SK-N-SH treated with all-trans-retinoic acid at 6 μM for 48 hours (cell line): ENCODE measurements at places on chromosomes 16 and 17.

DNA sequence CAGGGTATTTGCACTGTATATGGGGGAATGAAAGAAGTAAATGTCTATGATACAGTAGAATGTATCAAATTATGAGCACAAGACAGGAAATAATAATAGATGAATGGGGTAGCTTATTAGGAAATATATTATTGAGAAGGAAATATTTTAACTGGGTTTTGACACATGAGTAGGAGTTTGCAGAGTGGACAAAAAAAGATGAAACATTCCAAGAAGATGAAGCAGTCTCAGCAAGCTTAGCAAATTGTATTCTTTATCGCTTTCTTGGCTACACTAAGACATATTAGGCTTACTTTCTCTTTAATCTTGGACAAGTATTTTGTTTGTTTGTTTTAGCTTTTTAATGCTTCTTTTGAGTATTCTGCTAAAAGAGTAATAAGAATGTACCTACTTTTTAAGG lies 1.3 kb upstream of the KRTAP4-9 start:
- ATAC-seq, result no peak

GRCh38 chr16:71311553-71312158 lies 22.5 kb upstream of the CMTR2 start:
- peak; percentile 31; the same call in 1 of the 3 replicates for ATAC-seq

- no peak for ATAC-seq
These were observed 145.3 kb upstream of the PLCG2 start for GRCh38 chr16:81633680-81634379.

GRCh38 chr16:67030221-67030962 lies 1.4 kb downstream of the CBFB start:
- no peak for ATAC-seq

GRCh38 chr17:14859542-14859941 lies 405.6 kb downstream of the PMP22 start:
- no peak for ATAC-seq

- ATAC-seq, result peak; percentile 21
These were observed 35.1 kb upstream of the SLC38A10 start for GRCh38 chr17:81329927-81330883.

DNA sequence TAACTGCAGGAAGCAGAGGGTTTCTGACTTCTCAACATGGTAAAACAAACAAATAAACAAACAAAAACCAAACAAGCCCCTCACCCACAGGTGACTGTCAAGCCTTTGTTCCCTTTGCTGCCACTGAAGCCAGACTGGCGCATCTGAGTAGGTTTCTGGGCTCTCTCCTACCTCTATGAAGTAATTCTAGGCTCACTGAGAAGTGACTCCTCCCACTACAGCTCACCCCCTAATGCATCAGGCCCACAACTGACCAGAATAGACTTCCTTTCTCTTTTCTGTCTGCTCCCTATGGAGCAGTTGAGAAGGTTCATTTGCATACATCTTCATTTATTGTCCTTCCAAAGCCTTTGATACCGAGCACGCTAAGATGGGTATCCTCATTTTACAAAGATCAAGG lies 77.0 kb upstream of the CCL2 start:
- ATAC-seq, result no peak

GRCh38 chr16:17104654-17105053 lies 366.1 kb downstream of the XYLT1 start:
- ATAC-seq, result no peak

DNA sequence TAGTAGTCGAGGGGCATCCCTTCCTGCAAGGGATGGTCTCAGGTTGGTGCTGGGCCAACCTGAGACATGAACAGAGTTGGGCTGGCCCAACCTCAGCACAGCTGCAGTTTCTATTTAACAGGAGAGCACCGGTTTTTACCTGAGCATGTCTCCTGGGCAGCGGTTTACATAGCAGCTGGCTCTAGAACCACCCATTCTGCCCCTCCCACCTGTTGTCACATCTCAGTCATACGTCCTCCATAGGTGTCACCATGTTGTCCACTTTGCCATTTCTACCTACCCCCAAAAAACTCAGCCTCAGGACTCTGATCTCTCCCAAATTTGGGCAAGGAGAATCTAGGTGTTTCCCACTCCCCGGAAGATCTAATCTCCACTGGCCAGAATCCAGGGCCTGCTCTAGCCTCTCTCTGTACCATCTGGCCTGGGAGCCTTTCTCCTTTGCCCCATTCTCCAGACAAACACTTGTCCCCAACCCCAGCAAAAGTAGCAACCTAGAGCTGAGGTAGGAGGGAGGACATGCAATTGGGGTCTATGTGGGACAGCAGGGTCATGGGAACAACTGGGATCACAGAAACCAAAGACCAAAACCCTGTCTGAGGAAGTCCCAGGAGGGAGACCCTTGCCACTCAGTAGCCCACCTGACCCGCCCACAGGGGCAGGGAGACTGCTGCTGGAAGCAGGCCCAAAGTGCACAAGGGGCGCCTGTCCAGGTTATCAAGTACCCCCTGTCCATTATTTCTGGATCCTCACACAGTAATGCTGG lies 19.1 kb downstream of the ETV4 start:
- no peak for ATAC-seq

DNA sequence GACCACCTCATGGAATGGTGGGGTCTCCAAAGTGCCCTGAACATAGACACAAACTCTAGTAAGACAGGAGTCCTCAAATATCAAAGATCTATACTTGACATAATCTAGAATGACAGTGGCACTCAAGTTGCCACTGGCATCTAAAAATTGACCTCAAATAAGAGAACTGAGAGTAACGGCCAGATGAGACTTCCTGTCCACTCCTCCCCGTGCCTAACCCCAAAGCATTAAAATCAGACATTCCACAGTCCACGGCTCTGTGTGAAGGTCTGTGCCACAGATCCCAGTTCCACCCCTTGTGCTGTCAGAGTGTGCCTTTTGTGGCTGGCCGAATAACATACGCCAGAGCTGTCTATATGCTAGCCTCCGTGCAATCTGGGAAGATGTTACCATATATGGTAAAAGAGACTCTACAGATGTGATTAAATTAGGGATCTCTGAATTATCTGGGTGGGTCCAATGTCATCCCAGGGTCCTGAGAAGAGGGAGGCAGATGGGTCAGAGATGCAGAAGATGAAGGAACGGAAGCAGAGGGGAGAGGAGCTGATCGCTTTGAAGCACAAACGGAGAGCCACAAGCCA lies 21.0 kb upstream of the EVPL start:
- peak; percentile 6; the same call in 1 of the 3 replicates for ATAC-seq

DNA sequence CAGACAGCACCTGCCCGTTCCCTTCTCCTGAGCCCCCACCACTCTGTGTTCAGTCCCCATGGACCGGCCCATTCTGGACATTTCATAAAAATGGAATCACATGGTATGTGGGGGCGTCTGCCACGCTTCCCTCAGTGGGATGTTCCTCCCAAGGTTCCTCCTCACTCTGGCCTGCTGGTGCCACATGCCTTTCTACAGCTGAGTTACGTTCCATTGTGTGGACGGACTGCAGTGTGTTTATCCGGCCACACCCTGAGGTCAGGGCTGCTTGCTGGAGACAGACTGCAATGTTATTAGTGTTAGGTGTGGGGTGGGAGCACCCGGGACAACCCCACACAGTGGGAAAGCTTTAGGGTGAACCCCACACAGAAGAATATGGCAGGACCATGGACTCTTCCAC lies 5.9 kb upstream of the AATK start:
- ATAC-seq, result no peak

- ATAC-seq, result no peak; the same call in 2 of the 3 replicates
These were observed 996 bp downstream of the STRADA start for GRCh38 chr17:63740464-63741142.

- ATAC-seq, result no peak
These were observed 14.0 kb upstream of the BAIAP2 start for GRCh38 chr17:81020767-81021497.

DNA sequence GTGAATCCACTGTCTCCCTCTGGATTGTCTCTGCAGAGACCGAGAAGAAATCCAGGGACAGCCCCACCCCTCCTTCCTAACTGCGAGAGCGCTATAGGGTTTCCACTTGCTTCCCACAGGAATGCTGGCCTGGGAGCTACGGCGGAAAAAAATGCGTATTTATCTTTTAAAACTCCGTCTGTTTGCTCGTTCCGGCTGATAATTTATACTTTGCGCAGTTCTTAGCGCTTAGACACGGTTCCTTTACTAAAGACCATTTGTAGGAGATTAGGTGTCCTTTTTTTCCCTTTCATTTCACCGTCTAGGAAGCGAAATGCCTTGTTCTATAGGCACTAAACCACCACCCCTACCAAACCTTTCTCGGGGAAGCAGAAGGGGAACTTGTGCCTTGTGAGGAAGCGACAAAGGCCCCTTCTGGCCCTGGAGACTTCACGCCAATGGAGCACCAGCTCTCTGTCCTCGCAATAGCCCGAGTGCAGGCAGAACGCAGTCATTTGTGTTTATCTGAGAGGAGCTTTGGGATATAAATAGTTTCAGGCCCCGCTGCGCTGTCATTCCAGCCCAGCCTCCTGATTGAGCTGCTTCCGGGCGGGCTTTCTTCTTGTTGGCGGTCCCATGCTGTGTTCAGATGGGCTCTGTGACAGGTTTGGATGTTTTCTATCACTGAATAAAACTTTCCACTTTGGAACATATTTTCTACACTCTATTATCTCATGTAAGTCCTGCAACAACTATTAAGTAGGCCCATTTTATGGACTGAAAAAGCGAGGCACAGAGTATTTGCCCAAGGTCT lies 791 bp upstream of the SUPT4H1 start:
- peak; percentile 74 for ATAC-seq

- no peak for ATAC-seq
These were observed 33.9 kb downstream of the CYTH1 start for GRCh38 chr17:78748048-78748729.

DNA sequence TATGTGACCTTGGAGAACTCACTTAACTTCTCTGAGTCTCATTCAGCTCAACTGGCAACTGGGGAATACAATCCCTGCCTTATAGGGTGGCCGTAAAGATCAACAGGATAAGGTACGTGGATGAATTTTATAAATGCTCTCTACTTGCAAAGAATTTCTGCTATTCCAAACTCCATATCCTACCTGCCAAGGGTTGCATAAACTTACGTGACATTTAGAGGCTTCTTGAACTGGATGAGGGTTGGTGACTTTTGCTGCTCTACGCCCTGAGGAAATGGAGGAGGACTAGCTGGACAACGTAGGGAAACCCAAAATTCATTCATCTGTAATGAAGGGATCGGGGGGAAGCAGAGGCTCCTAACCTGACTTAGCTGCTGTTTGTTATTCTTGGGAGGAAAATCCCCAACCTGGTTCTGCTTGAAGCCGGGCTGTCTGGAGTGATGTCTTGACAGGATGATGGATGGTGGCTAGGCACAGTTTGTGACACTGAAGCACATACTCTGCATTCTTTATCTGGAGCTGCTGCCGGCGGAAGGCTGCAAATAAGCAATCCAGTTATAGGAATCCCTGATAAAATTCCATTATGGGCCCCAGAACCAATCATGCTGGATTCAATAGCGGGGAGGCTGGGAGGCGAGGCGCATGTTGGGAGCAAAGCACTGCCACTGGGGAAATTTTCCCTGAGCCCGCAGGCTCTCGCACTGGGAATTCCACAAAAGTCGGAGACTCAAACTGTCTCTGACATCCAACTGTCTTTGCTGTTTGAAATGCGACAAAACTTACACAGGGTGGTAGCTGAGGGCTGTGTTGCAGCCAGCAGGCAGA lies 94.7 kb upstream of the SDK2 start:
- ATAC-seq, result no peak

GRCh38 chr16:87426423-87427215 lies 34.5 kb downstream of the MAP1LC3B start:
- no peak for ATAC-seq

- no peak for ATAC-seq
These were observed 21.8 kb downstream of the SREBF1 start for GRCh38 chr17:17815062-17815406.

GRCh38 chr17:49028271-49028670 lies 31.1 kb downstream of the IGF2BP1 start:
- ATAC-seq, result no peak

- no peak for ATAC-seq
These were observed 21.6 kb downstream of the FOXF1 start for GRCh38 chr16:86531641-86532525.

DNA sequence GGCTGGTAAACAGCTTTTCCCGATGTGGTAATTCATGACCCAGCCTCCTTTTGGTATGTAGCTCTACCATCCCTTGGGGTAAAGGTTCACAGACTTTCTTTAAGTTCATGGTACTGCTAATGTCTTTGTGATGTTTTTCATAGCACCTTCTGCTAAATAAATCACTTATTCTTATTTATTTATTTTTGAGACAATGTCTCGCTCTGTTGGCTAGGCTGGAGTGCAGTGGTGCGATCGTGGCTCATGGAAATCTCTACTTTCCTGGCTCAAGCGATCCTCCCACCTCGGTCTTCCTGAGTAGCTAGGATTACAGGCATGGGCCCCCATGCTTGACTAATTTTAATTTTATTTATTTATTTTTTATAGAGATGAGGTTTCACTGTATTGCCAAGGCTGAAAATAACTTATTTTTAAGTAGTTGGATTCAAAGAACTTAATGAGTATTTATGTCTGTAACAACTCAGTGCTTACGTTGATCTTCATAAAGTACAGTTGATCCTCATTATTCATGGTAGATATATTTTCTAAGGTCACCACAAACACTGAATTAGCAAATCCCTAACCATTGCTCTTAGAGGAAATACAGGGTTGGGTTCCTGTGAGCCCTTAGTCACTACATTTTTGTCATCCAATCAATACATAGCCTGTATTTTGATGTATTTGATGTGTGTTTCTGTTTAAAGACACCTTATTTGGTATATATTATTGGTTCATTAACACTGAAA lies 97.1 kb downstream of the SHISA9 start:
- ATAC-seq, result no peak

DNA sequence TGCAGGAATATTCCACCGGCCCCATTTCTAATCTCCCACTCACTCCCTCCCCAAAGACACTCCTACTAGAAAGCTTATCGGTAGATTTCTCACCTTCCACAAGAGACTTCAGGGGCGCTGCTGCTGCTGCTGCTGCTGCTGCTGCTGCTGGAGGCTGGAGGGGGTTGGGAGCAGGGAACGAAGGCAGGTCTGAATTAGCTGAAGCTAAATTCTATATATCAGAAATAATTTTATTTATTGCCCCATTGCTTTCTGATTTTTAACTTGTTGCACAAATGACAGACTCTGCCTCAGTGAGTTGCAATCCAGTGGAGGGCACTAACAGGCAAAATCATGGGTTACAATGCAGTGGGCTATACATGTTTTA lies 25.8 kb upstream of the HLF start:
- peak; percentile 66 for ATAC-seq

GRCh38 chr17:29567554-29568330 lies 759 bp upstream of the TP53I13 start:
- peak; percentile 50 for ATAC-seq

- no peak for ATAC-seq
These were observed 8.4 kb upstream of the SMIM5 start for GRCh38 chr17:75624714-75625345.
